T-helper 17 cell (primary cell): ENCODE measurements at places on chromosomes 6 and 20. TPM values are rescaled to one million over a fixed set of nuclear protein-coding genes. Genes with fewer than 3 reads are reported as not detected.

The MUCL3 gene
- not detected for total RNA-seq

The RIMS4 gene
- total RNA-seq, result not detected

The EMILIN3 gene
- total RNA-seq, result not detected

The PGK2 gene
- total RNA-seq, result not detected

The METTL24 gene
- total RNA-seq, result not detected

The SASH1 gene
- 6.2 TPM for total RNA-seq

DNA sequence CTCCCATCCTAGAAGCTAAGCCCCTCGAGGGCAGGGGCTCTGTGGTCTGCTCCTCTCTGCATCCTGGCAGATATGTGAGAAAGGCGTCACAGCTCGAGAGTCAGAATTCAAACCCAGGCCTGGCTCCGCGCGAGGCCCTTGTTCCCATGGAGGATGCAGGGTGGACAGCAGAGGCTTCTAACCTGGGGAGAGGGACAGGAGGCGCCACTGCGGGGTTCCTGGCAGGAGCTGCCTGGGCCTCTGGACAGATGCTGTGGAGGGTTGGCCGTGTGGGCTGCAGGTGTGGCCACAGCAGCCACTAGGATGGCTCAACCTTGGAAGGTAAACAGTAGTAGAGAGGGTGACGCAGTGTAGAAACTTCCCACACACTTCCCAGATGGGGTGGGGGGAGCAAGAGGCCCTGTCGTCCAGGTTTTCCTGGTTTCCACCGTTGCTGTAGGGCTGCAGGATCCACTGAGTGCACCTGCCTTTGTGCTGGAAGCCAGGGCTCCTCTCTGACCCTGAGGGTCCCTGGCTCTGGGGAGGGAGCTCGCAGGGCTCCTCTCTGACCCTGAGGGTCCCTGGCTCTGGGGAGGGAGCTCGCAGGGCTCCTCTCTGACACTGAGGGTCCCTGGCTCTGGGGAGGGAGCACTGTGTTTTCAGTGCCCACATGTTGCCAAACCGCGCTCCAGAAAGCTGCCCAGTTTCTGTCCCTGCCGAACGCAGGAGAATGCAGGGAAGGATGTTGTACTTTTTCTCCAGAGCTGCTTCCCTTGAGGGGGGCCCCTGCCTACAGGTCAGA is 14.2 kb downstream of the RBM38 start:
- no peak for DNase-seq
- no peaks in the 10 kb centered on the region for H3K27me3 ChIP-seq
- peaks cover 3% of the 10 kb centered on the region for H3K36me3 ChIP-seq
- H3K4me1 ChIP-seq, result peaks cover 32% of the 10 kb centered on the region
- H3K4me3 ChIP-seq, result peak overlapping the region; percentile 56

DNA sequence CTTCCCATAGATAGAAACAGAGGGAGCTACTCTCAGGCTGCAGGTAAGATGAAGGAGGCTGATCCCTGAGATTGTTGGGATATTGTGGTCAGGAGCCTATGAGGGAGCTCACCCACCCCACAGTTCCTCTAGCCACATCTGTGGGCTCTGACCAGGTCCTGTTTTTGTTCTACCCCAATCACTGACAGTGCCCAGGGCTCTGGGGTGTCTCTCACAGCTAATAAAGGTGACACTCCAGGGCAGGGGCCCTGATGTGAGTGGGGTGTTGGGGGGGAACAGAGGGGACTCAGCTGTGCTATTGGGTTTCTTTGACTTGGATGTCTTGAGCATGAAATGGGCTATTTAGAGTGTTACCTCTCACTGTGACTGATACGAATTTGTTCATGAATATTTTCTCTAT is 2.8 kb downstream of the HLA-F start:
- H3K27ac ChIP-seq, result peak overlapping the region; percentile 93
- peaks cover 5% of the 10 kb centered on the region for H3K36me3 ChIP-seq
- H3K4me3 ChIP-seq, result peak overlapping the region; percentile 96
- peaks cover 55% of the 10 kb centered on the region for H3K4me1 ChIP-seq
- H3K27me3 ChIP-seq, result no peaks in the 10 kb centered on the region

GRCh38 chr20:50283922-50284810 is 93.5 kb downstream of the CEBPB start:
- H3K4me1 ChIP-seq, result peaks cover 20% of the 10 kb centered on the region
- peaks cover 59% of the 10 kb centered on the region for H3K27me3 ChIP-seq
- H3K36me3 ChIP-seq, result peaks cover 3% of the 10 kb centered on the region
- no peak for DNase-seq

DNA sequence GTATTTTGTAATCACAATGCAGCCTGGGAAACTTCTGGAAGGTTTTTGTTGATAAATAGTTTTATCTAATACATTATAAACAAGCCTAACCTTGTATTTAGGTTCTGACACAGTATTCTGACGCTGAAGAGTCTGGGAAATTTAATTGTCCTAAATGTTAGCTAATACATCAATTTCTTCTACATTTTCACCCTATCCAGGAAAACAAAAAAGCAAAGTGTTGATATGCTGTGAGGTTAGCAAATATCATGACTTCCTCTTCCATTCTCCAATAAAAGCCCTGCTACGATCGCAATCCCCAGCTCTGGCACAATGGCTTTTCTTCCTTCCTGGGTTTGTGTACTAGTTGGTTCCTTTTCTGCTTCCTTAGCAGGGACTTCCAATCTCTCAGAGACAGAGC is at the start of gene C6orf58:
C6orf58 (plus strand) TSS at position 301 of the 400 bp plus-strand sequence; CDS start at position 313, 12 bp downstream.
- no peaks in the 10 kb centered on the region for H3K36me3 ChIP-seq
- DNase-seq, result no peak
- H3K27me3 ChIP-seq, result peaks cover 30% of the 10 kb centered on the region
- H3K4me3 ChIP-seq, result no peak within 1 kb of the TSS
- no peak within 1 kb of the TSS for H3K27ac ChIP-seq

GRCh38 chr6:159788276-159788675 is 1.1 kb downstream of the TCP1 start:
- peaks cover 2% of the 10 kb centered on the region for H3K36me3 ChIP-seq
- H3K4me3 ChIP-seq, result peak overlapping the region; percentile 98
- H3K27ac ChIP-seq, result peak overlapping the region; percentile 97
- H3K27me3 ChIP-seq, result no peaks in the 10 kb centered on the region

DNA sequence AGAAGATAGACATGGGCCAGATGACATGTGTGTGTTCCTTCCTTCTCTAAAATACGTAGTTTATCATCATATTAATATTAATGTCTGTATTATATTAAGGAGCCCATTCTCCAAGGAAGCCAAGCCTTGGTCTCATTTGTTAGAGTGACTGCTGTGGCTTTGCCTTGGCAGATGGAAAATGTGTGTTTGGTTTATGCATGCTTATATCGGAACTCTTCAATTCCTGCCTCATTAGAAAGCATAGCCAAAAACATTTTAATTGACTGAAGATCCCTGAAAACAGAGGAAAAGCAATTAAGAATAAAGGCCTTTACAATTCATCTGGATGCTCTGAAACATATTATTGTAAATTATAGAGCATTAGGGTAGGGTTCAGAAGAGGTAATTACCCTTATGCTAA is 106.4 kb downstream of the COL9A1 start:
- H3K4me1 ChIP-seq, result no peaks in the 10 kb centered on the region
- no peak for DNase-seq
- H3K27me3 ChIP-seq, result peaks cover 20% of the 10 kb centered on the region
- no peaks in the 10 kb centered on the region for H3K36me3 ChIP-seq
- no peak overlapping the region for H3K4me3 ChIP-seq
- H3K27ac ChIP-seq, result no peak overlapping the region

GRCh38 chr6:150696190-150696589 is 96.5 kb downstream of the PLEKHG1 start:
- DNase-seq, result no peak
- no peaks in the 10 kb centered on the region for H3K4me1 ChIP-seq
- H3K4me3 ChIP-seq, result no peak overlapping the region

GRCh38 chr6:52482903-52483670 is 62.9 kb downstream of the EFHC1 start:
- H3K27ac ChIP-seq, result no peak overlapping the region
- DNase-seq, result no peak
- no peaks in the 10 kb centered on the region for H3K36me3 ChIP-seq
- H3K4me3 ChIP-seq, result no peak overlapping the region

- peaks cover 40% of the 10 kb centered on the region for H3K4me1 ChIP-seq
- H3K4me3 ChIP-seq, result peak overlapping the region; percentile 100
- no peak for DNase-seq
- H3K27ac ChIP-seq, result peak overlapping the region; percentile 95
- no peaks in the 10 kb centered on the region for H3K27me3 ChIP-seq
- H3K36me3 ChIP-seq, result peaks cover 3% of the 10 kb centered on the region
Observed at GRCh38 chr20:44959082-44959637, 1.0 kb downstream of the TOMM34 start.

- peaks cover 27% of the 10 kb centered on the region for H3K27me3 ChIP-seq
- no peak for DNase-seq
- H3K27ac ChIP-seq, result no peak overlapping the region
- H3K36me3 ChIP-seq, result no peaks in the 10 kb centered on the region
- peaks cover 32% of the 10 kb centered on the region for H3K4me1 ChIP-seq
- no peak overlapping the region for H3K4me3 ChIP-seq
Observed at GRCh38 chr6:125304970-125305660, 3.3 kb upstream of the HDDC2 start.

DNA sequence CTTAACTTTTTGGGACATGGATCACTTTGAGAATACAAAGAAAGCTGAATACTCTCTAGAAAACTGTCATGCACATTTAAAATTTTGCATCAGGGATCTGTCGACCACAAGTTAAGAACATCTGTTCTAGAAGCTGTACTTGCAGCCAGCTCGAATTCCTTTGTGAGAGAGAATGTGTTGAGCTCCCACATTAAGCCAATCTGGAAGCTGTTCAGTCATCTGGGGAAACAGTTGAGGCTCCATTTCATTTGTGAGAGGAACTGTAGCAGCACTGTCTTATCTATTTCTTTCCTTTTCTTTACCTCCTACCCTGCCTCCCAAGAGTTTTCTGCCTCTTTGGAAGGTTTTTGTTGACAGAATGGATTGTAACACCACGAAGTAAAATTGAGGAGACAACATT is 50.8 kb downstream of the KAT14 start:
- H3K27me3 ChIP-seq, result no peaks in the 10 kb centered on the region
- H3K36me3 ChIP-seq, result peaks cover 5% of the 10 kb centered on the region
- no peak overlapping the region for H3K4me3 ChIP-seq
- H3K4me1 ChIP-seq, result peaks cover 2% of the 10 kb centered on the region

DNA sequence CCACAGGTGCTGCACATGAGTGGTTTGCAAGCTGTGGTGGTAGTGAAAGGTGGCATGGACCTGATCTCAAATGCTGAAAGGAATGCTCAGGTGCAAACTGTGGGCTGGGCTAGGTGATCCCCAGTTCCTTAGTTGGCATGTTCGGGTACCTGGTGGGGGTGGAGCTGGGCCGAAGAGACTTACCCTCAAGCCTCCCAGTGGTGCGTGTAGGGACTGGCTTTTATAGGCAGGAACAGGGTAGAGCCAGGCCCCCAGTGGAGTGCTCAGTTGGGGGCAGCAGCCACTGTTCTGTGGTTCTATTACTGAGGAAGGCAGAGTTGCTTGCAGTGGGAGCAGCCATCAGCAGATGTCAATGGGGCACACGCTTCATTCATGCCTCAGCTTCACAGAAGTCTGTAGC is 399.8 kb downstream of the HTR1B start:
- no peak for DNase-seq
- H3K4me1 ChIP-seq, result no peaks in the 10 kb centered on the region
- H3K4me3 ChIP-seq, result no peak overlapping the region
- no peaks in the 10 kb centered on the region for H3K36me3 ChIP-seq
- H3K27ac ChIP-seq, result no peak overlapping the region

DNA sequence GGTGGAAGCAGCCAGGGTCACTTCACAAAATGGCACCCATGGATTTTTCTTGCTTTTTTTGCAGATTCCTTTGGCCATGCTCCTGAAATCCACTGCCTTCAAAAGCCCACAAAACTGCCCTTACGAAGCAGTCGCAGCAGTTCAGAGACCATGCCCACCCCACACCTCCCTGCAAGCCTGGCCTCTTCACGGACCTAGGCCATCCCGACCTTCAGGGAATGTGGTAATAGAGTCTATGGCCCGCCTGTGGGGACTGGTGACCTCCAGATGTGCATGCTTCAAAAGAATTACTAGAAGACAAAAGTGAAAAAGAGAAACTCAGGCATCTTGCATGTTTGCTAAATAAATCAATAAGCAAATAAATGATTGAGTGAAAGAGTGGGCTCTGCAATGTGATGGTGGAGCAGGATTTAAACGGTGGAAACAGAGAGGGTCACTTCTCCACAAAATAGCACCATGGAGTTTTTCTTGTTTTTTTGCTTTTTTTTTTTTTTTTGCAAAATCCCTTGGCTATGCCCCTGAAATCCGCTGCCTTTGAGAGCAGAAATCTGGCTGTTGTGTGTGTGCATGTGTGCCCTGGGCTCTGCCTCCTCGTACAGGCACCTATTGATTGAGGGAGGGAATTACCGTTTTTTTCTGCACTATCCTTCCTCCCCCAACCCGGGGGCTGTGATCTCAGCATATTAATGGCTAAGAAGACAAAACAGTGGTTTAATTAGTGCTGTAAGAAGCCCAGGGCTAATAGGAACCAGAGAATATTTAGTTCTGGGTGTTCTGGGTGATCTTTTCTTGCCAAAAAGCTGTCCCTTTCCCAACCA is 107.4 kb downstream of the PXDC1 start:
- peaks cover 41% of the 10 kb centered on the region for H3K27me3 ChIP-seq
- no peak for DNase-seq
- H3K36me3 ChIP-seq, result peaks cover 2% of the 10 kb centered on the region
- no peak overlapping the region for H3K27ac ChIP-seq
- H3K4me1 ChIP-seq, result no peaks in the 10 kb centered on the region

- peaks cover 6% of the 10 kb centered on the region for H3K27me3 ChIP-seq
- no peak overlapping the region for H3K27ac ChIP-seq
- no peak overlapping the region for H3K4me3 ChIP-seq
- peaks cover 3% of the 10 kb centered on the region for H3K36me3 ChIP-seq
- DNase-seq, result no peak
- no peaks in the 10 kb centered on the region for H3K4me1 ChIP-seq
Observed at GRCh38 chr20:24598996-24599395, 129.6 kb downstream of the SYNDIG1 start.

- H3K27me3 ChIP-seq, result peaks cover 6% of the 10 kb centered on the region
- H3K4me3 ChIP-seq, result no peak overlapping the region
- no peak overlapping the region for H3K27ac ChIP-seq
Observed at GRCh38 chr6:26300359-26300758, 64.6 kb upstream of the BTN3A2 start.

GRCh38 chr20:61662226-61662967 is 403.3 kb downstream of the TAF4 start:
- peaks cover 2% of the 10 kb centered on the region for H3K4me1 ChIP-seq
- peaks cover 5% of the 10 kb centered on the region for H3K27me3 ChIP-seq
- H3K4me3 ChIP-seq, result no peak overlapping the region
- no peak for DNase-seq
